ENCODE measurements at places on chromosomes 12 and 14. TPM values are rescaled to one million over a fixed set of nuclear protein-coding genes. Genes with fewer than 3 reads are reported as not detected.

NTS gene
- 0.16 TPM for total RNA-seq

CDH24 gene
- 3.4 TPM for total RNA-seq

DNA sequence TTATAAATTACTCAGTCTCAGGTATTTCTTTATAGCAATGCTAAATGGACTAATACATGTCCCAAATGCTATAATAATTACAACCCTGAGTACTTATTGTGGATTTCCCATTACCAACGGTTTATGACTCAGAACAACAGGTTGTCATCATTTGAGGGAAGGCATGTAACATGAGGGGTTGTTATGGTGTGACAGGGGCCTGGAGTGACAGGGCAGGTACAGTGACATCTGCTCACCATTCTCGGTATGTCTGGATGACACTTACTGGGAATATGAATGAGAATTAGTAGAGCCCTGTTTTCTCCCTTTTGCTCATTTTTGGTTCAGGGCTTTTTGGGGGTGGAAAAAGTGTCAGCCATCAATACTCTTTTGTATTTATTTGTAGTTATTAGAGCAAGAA is 36.2 kb upstream of the FERMT2 start:
- no peak for ATAC-seq

DNA sequence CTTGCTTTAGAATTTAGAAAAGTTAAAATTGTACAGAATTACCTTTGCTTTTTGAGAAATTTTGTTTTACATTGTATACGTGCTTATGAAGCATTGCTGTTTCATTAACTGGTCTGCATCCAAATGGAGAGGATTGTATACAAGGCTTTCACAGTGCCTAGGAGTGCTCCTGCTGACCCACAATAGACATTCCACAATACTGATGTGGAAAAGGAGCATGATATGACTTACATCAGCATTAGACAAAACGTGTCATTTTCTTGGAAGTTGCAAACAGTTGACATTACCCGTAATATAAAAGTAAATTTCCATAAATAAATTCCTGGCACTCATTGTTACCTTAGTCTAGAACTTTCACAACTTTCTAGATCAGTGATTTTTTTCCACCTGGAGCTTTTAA is 1.9 kb downstream of the PRKD1 start:
- no peak for ATAC-seq

GRCh38 chr12:57138526-57139272 is 8.7 kb downstream of the LRP1-AS start:
- ATAC-seq = no peak

RPL10L gene
- not detected for total RNA-seq

BIN2 gene
- 1.5 TPM for total RNA-seq

- no peak for ATAC-seq
These were observed 40.2 kb upstream of the FBRSL1 start for GRCh38 chr12:132449565-132450417.

DNA sequence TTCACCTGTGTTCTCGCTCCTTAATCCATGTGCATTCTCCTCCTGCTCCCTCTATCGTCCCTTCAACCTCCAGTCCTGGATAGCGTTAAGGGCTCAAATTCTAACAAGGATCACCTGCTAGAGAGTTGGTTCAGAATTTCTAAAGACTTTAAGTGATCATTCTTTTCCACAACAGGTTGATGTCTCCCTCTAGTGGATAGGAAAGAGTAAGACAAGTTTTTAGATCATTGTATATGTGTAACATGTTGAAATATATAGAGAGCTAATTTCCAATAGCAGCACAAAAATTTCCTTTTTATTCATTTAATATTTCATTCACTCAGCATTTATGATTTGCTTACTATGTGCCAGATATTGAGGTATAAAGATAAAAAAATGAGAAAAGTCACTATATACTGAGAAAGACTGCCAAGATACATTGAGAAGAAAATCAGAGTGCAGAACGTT is 9.3 kb upstream of the ESR2 start:
- peak; percentile 77 for ATAC-seq

DNA sequence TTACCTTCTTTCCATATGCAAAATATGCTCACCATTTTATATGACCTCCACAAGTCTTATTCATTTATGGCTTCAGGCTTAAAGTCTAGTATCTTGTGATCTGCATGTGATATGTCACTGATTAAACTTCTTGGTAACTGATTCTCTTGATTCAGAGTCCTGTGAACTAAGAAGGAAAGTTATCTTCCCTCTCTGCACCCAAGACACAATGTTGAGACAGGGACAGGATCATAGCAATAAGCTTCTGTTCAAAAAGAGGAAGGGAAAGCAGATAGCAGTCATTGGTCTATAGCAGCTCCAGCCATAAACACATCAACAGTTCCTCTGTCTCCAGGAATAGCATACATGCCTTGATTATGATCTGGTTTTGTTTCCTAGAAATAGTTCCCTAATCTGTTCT is 103.1 kb downstream of the UNC79 start:
- no peak for ATAC-seq

BHLHE41 gene
- total RNA-seq = 5.8 TPM

DNA sequence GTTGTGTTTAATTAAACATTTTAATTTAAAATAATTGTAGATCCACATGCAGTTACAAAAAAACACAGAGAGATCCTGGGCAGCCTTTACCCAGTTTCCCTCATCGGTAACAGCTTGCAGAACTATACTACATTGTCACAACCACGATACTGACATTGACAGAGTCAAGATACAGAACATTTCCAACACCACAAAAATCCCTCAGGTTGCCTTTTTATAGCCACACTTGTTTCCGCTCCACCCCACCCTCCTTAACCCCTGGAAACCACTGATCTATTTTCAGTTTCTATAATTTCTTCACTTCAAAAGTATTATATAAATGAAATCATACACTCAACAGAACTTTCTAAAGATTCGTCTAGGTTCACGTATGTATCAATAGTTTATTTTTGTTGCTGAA is 458.8 kb upstream of the SOX5 start:
- no peak for ATAC-seq

DNA sequence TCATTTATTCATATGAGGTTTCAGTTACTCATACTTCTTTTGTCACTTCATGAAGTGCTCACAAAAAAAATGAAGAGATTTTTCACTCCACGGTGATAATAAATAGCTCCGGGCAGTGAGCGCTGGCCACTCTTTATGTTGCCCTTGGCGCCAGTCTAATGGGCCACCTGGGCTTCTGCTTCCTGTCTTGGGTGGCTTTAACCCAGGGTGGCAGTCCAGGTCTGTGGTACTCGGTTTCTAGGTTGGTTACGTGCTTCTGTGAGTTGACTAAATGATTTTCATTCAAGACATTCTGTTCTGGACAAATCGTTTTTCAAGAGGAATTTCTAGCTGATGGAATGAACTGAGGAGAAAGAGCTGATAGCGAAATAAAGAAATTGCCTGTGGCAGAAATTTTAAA is 34.6 kb upstream of the NID2 start:
- no peak for ATAC-seq
